Kidney capillary endothelial cell (primary cell): ENCODE measurements at places on chromosomes 7 and 10.

DNA sequence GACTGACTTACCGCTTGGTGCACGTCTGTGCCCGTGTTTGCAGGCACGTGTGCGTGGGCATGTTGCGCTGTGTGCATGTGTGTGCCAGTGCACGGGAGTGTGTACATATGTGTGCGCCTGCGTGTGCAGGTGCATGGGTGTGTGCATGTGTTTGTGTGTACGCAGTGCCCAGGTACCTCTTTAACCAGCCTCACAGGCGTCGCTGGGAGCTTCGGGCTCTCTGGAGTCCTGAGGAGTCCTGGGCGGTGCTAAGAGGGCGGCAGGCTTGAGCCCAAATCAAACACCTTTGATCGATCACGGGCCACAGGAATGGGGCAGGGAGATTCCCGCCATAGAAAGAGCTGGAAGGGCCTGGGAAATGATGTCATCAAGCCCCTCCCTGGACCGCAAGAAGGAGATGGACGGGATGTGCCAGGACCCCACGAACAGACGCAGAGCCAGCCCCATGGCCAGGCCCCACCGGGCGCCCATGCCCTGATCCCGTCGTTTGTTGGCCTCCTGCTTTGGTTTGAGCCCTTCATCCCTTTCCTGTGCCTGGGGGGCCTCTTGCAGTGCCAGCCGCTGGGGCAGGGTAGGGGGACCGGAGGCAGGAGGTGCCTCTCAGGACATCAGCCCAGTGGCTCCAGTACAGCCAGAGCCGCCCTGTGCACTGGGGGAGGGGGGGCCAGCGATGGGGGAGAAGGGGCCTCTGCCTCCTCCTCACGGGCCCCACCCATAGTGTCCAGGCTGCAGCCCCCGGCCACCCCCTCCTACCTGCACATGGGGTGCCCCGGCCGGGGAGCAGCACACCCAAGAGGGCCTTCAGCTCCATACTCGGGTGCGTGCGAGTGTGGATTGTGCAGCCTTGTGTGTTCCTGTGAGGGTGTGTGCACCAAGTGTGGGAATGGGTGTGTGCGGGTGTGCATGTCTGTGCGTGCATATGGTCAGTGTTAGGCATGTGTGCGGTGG is 5.8 kb downstream of the KNDC1 start:
- no peak for DNase-seq

DNA sequence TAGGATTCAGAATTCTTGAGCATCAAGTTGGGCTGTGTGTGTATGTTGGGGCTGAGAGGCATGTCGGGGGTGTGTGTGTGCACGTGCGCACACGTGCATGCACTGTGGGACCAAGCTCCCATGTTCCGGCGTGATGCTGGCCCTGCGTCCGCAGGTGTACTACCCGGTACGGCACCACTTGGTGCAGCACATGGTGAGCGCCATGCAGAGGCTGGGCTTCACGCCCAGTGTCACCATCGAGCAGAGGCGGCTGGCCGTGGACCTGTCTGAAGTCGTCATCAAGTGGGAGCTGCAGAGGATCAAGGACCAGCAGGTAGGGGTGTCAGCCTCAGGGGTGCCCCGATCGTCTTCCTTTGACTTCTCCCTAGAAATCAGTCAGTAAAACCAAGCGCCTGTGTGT is 77.7 kb downstream of the TRRAP start:
- DNase-seq = no peak

DNA sequence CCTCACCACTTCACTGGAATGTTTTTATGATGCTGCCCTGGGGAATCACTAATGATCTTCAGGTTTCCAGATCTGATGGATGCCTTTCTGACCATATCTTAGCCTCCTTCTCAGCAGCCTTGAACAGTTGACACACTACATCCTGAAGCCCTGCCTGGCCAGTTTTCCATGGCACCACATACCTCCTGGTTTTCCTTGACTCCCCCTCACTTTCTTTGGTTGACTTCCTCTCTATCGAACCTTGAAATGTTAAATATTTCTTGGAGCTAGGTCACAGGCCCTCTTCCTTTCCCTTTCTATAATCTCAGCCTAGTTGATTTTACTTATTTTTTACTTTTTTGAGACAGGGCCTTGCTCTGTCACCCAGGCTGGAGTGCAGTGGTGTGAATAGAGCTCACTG is 108.8 kb upstream of the CDK1 start:
- no peak for DNase-seq

DNA sequence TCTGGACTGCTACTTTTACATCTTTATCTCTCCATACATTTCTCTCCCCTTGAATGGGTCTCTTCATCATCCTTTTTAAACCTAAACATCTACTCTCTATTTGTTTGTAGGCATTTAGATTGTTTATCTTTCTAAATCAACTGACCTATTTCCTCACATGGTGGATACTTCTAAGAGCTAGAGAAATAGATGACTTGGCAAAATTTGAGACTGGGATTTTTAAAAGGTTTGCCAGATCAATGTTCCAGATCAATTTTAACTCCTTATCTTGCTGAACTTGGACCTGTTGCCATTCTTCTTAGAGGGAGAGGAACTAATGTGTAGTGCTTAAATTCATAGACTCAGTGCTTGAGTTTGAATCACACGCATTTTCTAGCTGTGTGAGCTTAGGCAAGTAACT is 144.2 kb upstream of the STEAP4 start:
- DNase-seq = no peak

GRCh38 chr10:6713716-6714115 is 133.6 kb upstream of the PRKCQ start:
- no peak for DNase-seq
